Prostate gland (tissue), 2 donors: ENCODE measurements at places on chromosomes 7 and 10. TPM values are rescaled to one million over a fixed set of nuclear protein-coding genes. Genes with fewer than 3 reads are reported as not detected.
A peak's percentile ranks its signal among the peaks of the same experiment; 100 is the strongest.

GRCh38 chr10:69633673-69634635 is 3.9 kb downstream of the FAM241B start:
- no peaks in the 10 kb centered on the region for H3K27me3 ChIP-seq
- no peaks in the 10 kb centered on the region for H3K36me3 ChIP-seq
- H3K4me1 ChIP-seq, result peaks cover 9% of the 10 kb centered on the region
- no peak overlapping the region for H3K4me3 ChIP-seq
- no peak overlapping the region for H3K27ac ChIP-seq

DNA sequence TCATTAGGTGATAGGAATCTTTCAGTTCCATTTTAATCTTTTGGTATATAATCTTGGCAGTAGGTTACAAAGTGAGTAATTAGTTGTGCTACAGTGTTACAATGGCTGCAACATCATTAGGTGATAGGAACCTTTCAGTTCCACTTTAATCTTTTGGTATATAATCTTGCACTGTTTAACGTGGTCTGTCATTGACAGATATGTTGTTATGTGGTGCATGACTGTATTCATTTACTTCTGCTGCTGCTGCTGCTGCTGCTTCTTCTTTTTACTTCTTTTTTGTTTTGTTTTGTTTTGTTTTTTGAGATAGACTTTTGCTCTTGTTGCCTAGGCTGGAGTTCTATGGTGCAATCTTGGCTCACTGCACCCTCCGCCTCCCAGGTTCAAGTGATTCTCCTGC is 28.6 kb downstream of the ST7 start:
- DNase-seq, result no peak
- H3K4me1 ChIP-seq, result no peaks in the 10 kb centered on the region
- no peaks in the 10 kb centered on the region for H3K27me3 ChIP-seq
- no peak overlapping the region for H3K27ac ChIP-seq
- H3K36me3 ChIP-seq, result no peaks in the 10 kb centered on the region

DNA sequence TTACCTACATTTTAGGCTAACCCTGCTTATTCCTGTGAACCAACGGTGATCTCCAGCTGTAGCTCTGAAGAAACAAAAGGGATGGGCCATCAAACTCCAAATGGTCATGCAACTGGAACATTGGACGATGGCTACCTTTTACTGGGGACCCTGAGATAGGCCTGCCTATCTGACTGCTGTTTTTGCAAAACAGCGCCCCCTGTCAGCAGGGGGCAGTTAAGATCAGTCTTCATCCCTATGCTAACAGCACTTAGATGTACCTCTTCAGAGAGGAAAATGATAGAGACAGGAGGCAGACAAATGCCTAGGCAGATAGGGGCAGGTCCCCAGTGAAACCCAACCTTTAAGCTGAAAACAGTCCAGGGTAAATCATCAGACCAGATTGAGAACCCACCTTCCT is 1085.4 kb upstream of the SORCS1 start:
- no peaks in the 10 kb centered on the region for H3K4me1 ChIP-seq
- no peaks in the 10 kb centered on the region for H3K27me3 ChIP-seq
- no peak overlapping the region for H3K4me3 ChIP-seq

GRCh38 chr10:43409385-43410109 is 561 bp upstream of the HNRNPF start:
- H3K27me3 ChIP-seq, result no peaks in the 10 kb centered on the region
- no peaks in the 10 kb centered on the region for H3K36me3 ChIP-seq
- no peak for DNase-seq
- H3K4me3 ChIP-seq, result peak overlapping the region; percentile 69

GRCh38 chr7:20365486-20365885 is 34.8 kb downstream of the ITGB8 start:
- no peak for DNase-seq
- no peak overlapping the region for H3K27ac ChIP-seq
- no peak overlapping the region for H3K4me3 ChIP-seq
- no peaks in the 10 kb centered on the region for H3K4me1 ChIP-seq
- H3K36me3 ChIP-seq, result no peaks in the 10 kb centered on the region
- H3K27me3 ChIP-seq, result no peaks in the 10 kb centered on the region

DNA sequence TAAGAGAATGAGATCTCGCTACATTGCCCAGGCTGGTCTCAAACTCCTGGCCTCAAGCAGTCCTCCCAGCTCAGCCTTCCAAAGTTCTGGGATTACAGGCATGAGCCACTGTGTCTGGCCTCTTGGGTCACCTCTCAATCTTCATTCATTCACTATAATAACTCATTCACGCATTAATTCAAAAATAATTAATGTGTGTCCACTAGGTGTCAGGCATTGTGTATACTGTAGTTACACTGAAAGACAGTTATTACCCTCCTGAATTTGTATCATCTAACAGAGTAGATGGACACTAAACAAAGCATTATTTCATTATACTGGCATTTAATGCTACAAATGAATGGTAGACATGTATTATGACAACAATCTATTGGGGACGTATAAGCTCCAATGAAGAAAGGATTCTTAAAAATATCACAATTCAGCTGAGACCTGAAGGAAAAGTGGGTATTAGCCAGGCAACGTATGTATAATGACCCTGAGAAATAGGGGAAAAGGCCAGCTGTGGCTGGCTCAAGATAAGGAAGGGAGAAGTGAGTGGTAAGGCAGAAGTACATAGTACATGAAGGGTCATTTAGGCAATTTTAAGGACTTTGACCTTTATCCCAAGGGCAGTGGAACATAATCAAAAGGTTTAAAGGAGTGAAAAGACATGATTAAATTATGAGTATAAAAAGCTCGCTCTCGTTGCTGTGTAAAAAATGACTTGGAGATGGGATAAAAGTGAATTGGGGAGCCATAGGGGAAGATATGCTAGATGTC is 150.7 kb downstream of the BTAF1 start:
- H3K4me1 ChIP-seq, result no peaks in the 10 kb centered on the region
- H3K36me3 ChIP-seq, result no peaks in the 10 kb centered on the region
- DNase-seq, result no peak
- no peak overlapping the region for H3K27ac ChIP-seq

GRCh38 chr7:92797693-92798092 is 38.7 kb downstream of the CDK6 start:
- no peak for DNase-seq
- no peaks in the 10 kb centered on the region for H3K27me3 ChIP-seq
- H3K4me1 ChIP-seq, result peaks cover 3% of the 10 kb centered on the region
- H3K36me3 ChIP-seq, result no peaks in the 10 kb centered on the region
- H3K27ac ChIP-seq, result no peak overlapping the region

- no peaks in the 10 kb centered on the region for H3K27me3 ChIP-seq
- H3K27ac ChIP-seq, result no peak overlapping the region
- no peaks in the 10 kb centered on the region for H3K36me3 ChIP-seq
- no peak overlapping the region for H3K4me3 ChIP-seq
- H3K4me1 ChIP-seq, result peaks cover under 1% of the 10 kb centered on the region
- no peak for DNase-seq
These were observed 5.8 kb upstream of the JAKMIP3 start for GRCh38 chr10:132059760-132060508.

- no peaks in the 10 kb centered on the region for H3K36me3 ChIP-seq
- no peaks in the 10 kb centered on the region for H3K4me1 ChIP-seq
- no peak overlapping the region for H3K4me3 ChIP-seq
- DNase-seq, result no peak
- no peaks in the 10 kb centered on the region for H3K27me3 ChIP-seq
These were observed 57.1 kb downstream of the KIF5B start for GRCh38 chr10:31999070-31999660.

- H3K4me3 ChIP-seq, result no peak overlapping the region
- H3K27ac ChIP-seq, result no peak overlapping the region
- DNase-seq, result no peak
- no peaks in the 10 kb centered on the region for H3K36me3 ChIP-seq
These were observed 417.1 kb downstream of the SUGCT start for GRCh38 chr7:40551685-40552576.

- no peak overlapping the region for H3K4me3 ChIP-seq
- H3K27ac ChIP-seq, result no peak overlapping the region
- no peaks in the 10 kb centered on the region for H3K27me3 ChIP-seq
- H3K36me3 ChIP-seq, result no peaks in the 10 kb centered on the region
These were observed 32.4 kb upstream of the PPP2R2D start for GRCh38 chr10:131868436-131868835.

DNA sequence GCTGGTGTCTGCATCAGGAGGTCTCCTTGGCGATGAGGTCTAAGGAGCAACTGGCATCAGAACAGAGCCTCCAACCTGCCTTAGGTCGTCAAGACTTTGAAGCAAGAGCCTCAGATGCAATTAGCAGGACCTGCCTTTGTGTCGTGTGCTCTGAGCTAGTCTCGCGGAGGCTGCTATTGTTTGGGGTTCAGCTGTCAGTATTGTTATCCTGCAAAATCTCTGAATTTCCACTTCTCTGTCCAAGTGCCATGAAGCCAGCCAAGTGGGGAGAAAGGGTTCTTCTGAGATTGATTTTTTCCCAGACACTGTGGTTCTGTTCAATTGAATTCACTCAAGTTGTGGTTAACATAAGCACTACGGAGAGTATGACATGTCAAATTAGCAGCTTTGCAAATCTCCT is 78.7 kb downstream of the ADARB2 start:
- no peaks in the 10 kb centered on the region for H3K4me1 ChIP-seq
- H3K4me3 ChIP-seq, result no peak overlapping the region
- DNase-seq, result no peak
- H3K36me3 ChIP-seq, result no peaks in the 10 kb centered on the region
- no peak overlapping the region for H3K27ac ChIP-seq

DNA sequence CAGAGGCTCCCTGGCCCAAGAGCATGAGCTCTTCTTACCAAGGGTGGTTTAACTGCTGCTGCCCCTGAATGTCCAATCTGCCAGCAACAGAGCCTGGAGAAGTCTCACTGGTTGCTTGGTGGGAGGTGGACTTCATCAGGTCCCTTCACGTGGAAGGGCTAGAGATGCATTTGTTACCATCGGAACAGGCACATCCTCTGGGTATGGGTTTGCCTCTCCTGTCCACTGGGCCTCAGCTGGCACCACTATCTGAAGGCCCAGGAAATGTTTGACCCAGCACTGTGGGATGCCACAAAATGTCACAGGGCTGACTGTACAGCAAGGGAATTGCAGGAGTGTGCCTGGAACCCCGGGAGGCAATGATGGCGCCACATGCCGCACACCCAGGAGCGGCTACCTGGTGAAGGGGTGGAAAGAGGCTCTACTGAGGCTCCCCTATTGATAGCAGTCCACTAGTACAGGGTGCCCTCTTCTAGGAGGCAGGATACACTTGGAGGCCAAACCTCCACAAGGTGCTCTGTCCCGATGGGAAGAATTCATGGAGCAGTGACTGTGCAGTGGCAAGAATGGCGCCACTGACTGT is 603.1 kb upstream of the MGMT start:
- peaks cover 3% of the 10 kb centered on the region for H3K4me1 ChIP-seq
- no peaks in the 10 kb centered on the region for H3K36me3 ChIP-seq
- no peak for DNase-seq

GRCh38 chr7:134481167-134481566 is 22.3 kb upstream of the AKR1B1 start:
- no peaks in the 10 kb centered on the region for H3K36me3 ChIP-seq
- DNase-seq, result no peak
- H3K27me3 ChIP-seq, result no peaks in the 10 kb centered on the region
- no peaks in the 10 kb centered on the region for H3K4me1 ChIP-seq
- H3K27ac ChIP-seq, result no peak overlapping the region

DNA sequence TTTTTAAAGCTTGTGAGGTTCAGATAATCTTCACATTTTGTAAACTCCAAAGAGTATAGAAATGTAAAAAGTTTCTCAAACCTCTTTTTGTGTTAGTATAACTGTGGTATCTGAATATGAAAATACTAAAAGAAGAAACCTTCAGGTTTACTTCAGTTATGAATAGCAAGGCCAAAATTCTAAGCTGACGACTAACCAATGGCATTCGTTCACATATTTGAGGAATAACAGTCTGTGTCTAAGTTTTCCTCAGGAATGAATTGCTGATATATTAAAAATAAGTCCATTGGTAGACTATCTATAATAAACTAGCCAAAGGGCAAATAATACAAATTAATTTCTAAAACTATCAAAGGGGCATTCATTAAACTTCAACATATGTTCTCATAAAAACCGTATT is 206.0 kb downstream of the CXCL12 start:
- no peaks in the 10 kb centered on the region for H3K36me3 ChIP-seq
- DNase-seq, result no peak
- H3K4me1 ChIP-seq, result no peaks in the 10 kb centered on the region
- H3K4me3 ChIP-seq, result no peak overlapping the region
- no peak overlapping the region for H3K27ac ChIP-seq
- no peaks in the 10 kb centered on the region for H3K27me3 ChIP-seq

DNA sequence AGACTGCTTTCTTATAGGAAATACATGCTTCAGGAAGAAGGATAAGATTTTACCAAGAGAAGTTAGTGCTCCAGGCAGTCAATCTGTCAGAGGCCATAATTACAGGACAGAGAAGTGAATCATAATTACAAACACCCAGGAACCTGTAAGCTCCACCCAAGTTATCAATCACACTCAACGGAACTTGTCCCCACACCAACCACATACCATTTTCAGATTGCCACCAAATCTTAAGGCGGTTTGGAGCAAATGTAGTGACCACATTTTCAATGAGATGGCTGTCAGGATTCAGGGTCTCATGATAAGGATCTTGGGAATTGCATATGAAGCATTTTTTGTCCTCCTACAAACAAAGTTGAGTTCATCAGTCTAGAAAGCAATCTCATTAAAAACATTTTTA is 4.8 kb downstream of the LAMB1 start:
- peaks cover 16% of the 10 kb centered on the region for H3K4me1 ChIP-seq
- peaks cover 3% of the 10 kb centered on the region for H3K27me3 ChIP-seq
- H3K4me3 ChIP-seq, result no peak overlapping the region
- DNase-seq, result no peak

DNA sequence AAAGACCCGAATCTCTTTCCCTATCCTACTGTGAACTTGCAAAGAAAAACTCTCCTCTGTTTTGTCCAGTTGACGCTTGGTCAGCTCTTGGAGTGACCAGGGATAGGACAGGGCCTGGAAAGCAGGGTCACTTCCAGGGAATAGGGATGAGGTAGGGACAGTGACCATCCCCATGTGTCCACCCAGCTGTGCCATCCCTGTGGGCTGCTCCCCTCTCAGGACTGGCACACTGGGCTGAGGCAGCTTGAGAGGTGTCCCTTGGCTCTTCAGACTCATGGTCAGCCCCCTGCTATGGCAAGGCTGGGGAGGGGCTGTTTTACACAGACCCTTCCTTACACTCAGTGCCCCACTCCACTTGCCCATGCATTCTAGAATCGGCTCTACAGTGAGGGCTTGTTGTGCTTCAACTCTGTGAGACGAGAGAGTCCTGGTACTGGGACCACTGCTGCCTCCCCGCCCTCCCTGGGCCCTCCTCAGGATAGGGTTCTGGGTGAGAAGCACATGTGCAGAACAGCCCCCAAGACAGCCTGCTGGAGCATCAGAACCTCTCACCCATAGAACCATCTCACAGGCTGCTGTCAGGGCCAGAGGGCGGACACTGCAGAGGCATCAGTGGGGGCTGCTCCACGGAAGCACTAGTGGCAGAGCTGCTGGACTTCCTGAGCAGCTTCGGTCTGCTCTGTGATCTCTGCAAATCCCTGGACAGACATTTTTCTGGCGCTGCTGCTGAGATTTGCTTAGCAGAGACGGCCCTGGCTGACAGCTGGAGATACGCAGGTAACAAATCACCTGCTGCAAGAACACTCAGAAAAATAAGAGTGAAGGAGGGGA is 202.8 kb upstream of the CXCL12 start:
- H3K36me3 ChIP-seq, result no peaks in the 10 kb centered on the region
- H3K4me3 ChIP-seq, result no peak overlapping the region
- H3K27me3 ChIP-seq, result no peaks in the 10 kb centered on the region
- no peak for DNase-seq
- no peaks in the 10 kb centered on the region for H3K4me1 ChIP-seq
- H3K27ac ChIP-seq, result no peak overlapping the region

Gene RGR
- not detected for total RNA-seq

Gene NUTM2D
- total RNA-seq, result 7.8 TPM

Gene CRPPA
- 3.7 TPM for total RNA-seq

Gene PDZD7
- total RNA-seq, result 0.82 TPM

Gene RAMP3
- 43.5 TPM for total RNA-seq

Gene CCDC172
- total RNA-seq, result not detected
